ENCODE measurements at places on chromosomes 2 and 18.

DNA sequence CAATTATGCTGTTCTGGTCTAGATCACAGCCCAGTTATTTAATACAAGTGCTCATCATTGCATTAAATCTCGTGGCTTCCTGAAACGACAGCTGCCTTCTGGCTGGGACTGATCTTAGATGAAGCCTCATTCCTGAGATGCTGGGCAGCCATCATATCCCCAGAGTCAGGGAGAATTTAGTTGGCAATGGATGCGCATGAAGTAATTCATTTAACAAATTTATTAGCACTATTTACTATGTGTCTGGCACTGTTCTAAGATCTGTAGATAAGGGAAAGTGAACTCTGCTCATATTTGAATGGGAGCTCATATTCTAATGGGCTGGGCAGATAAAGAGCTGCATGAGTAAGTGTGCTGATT lies 244.7 kb downstream of the KCNS3 start:
- no peak for DNase-seq

DNA sequence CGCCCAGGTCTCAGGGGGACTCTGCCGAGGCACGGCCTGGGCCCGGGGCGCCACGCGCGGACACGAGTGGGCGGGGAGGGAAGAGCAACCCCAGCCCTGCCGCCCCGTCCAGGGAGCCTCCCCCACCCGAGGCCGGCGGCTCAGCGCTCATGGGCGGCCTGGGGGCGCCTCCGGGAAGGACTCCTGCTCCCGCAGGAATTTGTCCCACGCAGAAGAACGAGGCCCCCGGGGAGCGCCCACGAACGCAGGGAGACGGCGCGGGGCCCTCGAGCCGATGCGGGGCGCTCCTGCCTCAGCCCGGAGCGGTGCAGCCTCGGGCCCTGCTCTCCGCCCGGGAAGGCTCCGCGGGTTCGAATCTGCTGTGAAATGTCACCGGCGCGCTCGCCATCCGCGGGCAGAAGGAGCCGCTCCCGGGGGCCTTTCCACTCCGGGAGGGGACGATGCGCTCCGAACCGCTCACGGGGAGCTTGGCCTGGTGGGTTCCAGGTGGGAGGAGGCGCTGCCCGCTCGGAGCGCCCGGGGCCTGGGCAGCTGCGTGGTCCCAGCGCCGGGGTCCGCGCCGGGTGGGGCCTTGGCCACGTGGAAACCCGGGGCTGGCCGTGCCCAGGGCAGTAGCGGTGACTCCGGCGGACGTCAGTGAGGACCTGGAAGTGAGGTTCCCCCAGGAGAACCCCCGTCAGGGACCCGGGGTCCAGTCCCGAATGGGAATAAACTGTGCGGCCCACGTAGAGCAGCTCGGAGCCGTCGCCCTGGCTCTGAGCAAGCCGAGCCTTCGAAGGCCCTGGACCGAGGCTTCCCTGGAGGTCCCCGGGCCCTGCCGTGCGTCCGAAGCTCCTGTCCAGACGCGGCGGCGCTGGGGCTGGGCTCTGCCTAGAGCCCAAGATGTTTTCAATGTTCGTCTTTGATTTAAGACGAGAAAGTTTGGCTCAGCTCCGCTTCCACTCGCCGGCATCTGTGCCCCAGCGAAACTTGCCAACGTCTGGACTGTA lies 41.4 kb upstream of the CTDP1 start:
- no peak for DNase-seq

DNA sequence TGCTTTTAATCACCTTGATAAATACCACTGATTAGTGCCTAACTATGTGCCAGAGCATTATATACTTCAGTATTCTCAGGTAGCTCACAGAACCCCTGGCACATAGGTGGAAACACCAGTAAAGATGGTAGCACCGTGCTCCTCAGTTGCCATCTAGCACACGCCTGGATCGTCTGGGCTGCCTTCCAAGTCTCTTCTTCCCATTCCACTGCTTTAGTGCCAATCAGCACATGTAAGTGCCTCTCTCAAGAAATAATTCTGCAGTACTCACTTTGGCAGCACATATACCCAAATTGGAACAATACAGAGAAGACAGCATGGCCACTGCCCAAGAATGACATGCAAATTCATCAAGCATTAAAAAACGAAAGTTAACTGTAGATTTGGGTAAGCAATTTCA lies 13.0 kb downstream of the POLR2D start:
- DNase-seq = no peak

GRCh38 chr2:186542002-186542401 lies 47.9 kb upstream of the ITGAV start:
- DNase-seq = no peak

DNA sequence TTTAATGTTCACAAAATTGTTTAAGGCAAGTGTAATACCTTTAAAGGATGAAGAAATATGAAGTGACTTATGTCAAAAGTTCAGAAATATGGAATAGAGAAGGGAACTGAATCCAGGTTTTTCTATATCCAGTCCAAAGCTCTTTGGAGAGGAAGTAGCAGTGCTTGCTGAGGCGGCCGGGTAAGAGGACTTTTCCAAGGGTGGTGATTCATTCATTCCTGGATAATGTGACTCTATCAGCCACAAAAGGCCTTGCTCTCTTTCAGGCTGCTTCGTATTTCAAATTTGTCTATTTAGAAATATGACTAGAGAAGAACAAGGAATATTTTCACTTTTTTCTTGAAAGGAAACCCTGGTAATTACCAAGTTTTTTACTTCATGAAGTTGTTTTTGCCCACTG lies 830.1 kb upstream of the ZEB2 start:
- no peak for DNase-seq

- DNase-seq = no peak
Observed at GRCh38 chr2:159053161-159054031, 85.0 kb downstream of the TANC1 start.

Data from activated naive CD4-positive, alpha-beta T cell treated with Interleukin-2 at 50 U/mL for 16 hours (primary cell).